Thyroid gland (tissue), 4 donors: ENCODE measurements at places on chromosomes 5 and 9.
A peak's percentile ranks its signal among the peaks of the same experiment; 100 is the strongest.

DNA sequence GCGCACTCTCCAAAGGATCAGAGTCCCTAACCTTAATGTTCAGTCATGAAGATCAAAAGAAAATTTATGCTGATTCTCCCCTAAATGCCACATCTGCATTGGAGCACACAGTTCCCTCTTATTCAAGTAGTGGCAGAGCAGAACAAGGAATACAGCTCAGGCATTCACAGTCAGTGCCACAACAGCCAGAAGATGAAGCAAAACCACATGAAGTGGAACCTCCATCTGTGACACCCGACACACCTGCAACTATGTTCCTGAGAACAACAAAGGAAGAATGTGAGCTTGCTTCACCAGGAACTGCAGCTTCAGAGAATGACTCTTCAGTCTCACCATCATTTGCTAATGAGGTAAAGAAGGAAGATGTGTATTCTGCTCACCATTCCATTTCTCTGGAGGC is 40.0 kb downstream of the CMYA5 start:
- no peak for DNase-seq

- no peak for DNase-seq
Measured at GRCh38 chr5:68086439-68086838, 129.1 kb upstream of the PIK3R1 start.

- DNase-seq = no peak
Measured at GRCh38 chr9:9920425-9921060, 692.3 kb downstream of the PTPRD start.

DNA sequence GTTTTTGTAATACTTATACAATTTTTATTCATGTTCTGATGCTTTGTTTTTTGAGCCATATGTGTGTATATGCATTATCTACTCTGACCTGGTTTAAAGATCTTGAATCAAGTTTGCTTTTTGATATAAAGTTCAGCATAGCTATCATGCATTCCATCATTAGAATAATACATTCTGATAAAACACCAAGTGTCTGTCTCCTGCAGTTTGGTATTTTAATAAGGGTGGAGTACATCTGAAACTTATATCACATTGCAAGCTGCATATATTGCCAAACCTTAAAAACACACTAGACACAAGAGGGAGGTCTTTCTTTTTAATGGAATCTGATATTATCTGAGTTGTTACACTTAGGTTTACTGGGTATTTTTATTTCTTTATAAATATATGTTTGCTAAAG is 102.8 kb upstream of the ADAMTSL1 start:
- no peak for DNase-seq

DNA sequence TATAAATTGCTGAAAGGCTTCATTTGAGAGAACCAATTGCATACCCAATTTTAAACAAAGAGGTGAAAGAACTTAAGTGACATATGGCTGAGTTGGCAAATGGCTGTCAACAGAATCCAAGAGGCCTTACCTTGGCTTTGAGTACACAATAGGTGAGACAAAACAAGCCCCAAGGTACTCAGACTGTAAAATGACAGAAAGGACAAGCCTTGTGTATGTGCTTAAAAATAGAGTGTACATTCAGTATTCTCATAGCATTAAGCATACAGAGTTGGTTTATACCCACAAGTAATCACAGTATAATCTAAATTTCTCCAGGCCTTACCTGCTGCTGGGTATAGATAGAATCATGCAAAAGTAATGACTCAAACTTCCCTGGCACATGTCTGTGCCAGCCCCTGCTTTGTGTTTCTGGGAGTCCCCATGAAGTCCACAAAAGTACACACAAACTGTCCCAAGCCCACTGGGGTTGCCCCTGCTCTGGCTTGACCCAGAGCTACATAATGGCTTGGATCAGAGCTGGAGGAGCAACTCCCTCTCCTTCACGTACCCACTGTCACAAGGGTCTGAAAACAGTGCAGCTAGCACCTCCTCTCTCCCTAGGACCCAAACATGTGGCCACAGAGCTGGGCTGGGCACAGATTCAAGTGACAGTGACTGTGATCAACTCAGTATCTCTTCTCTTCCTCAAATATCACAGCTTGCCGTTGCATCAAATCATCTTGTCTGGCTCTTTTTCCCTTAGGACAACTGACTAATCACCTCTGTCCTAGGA is 250.8 kb downstream of the ENC1 start:
- no peak for DNase-seq

GRCh38 chr5:67206929-67207328 is 10.3 kb upstream of the CD180 start:
- DNase-seq = peak; percentile 27

- DNase-seq = no peak
Measured at GRCh38 chr5:24642022-24642421, 2.8 kb downstream of the CDH10 start.

- DNase-seq = no peak
Measured at GRCh38 chr5:167992868-167993267, 298.6 kb upstream of the WWC1 start.

- no peak for DNase-seq
Measured at GRCh38 chr9:134978272-134978671, 60.6 kb upstream of the FCN1 start.

DNA sequence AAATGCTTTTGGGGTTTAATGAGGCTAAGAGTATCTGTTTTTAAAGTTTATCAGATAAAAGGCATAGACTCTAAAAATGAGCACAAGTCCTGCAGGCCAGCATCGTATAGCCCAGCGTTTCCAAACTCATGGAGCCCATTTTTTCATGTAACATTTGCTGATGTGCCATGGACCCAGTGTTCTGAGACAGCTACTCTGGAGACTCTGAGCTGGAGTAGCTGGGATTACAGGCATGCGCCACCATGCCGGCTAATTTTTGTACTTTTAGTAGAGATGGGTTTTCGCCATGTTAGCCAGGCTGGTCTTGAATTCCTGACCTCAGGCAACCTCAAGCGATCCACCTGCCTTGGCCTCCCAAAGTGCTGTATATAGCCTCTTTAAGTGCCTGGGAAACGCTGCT is 15.8 kb downstream of the GLRX start:
- DNase-seq = no peak

DNA sequence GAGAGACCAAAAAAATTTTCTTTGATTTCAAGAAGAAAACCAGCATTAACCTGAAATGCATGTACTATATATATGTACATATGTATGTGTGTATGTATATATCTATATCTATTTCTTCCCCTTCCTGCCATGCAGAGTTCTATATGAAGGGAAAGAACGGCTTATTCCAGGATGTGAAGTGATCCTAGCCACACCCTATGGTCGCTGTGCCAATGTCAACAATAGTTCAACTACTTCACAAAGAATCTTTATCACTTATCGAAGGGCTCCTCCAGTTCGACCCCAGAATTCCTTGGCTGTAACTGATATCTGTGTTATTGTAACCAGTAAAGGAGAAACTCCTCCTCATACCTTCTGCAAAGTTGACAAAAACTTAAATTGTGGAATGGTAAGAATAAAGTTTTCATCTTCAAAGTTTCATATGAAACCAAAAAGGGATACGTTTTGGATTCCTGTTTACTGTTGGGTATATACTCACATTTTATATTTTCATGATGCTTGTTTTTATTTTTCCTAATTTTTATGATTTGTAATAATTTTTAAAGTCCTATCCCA is 56.2 kb downstream of the DENND4C start:
- DNase-seq = no peak

GRCh38 chr9:16221822-16222547 is 648.5 kb downstream of the BNC2 start:
- no peak for DNase-seq

DNA sequence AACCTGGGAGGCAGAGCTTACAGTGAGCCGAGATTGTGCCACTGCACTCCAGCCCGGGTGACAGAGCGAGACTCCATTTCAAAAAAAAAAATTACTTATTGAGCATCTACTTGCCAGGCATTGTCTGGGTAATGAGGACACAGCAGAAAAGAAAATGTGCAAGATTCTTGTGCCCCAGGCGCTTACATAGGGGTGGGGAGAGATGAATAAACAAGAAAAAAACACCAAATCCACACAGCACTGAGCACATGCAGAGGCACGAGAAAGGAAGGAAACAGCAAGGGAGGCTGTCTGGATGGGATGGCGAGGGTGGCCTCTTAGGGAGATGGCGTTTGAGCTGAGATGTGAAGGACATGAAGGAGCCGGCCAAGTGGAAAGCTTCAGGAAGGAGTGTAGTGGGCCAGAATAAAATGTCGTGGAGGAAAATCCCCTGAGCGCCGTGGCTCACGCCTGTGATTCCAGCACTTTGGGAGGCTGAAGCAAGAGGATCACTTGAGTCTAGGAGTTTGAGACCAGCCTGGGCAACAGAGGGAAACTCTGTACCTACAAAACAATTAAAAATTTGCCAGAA is 13.9 kb downstream of the DYNC2I2 start:
- peak; percentile 18 for DNase-seq

- DNase-seq = no peak
Measured at GRCh38 chr9:130026583-130027340, 16.2 kb downstream of the FNBP1 start.

DNA sequence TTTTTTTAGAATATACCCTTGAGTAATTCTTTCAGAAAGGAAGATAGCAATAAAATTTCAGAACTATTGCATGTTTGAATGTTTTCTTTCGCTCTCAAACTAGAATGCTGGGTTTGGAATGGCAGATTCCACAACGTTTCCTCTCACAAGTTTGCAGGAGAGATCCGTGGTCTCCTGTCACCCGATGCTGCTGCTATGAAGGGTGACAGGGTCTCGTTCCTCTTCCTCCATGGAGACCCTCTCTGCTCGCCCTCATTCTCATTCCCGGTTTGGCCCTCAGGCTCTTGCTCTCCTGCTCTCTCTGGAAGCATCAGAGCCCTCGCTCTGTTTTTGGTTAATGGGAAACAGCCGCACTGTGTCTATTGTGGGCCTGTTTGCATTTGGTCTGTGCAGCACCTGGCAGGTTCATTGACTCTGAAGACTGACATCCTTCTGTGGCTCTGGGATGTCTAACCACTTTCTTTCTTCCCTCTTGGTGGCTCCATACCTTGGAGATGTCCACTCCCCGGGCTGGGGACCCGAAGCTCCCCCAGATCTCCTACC is 12.6 kb upstream of the FAM163B start:
- no peak for DNase-seq

DNA sequence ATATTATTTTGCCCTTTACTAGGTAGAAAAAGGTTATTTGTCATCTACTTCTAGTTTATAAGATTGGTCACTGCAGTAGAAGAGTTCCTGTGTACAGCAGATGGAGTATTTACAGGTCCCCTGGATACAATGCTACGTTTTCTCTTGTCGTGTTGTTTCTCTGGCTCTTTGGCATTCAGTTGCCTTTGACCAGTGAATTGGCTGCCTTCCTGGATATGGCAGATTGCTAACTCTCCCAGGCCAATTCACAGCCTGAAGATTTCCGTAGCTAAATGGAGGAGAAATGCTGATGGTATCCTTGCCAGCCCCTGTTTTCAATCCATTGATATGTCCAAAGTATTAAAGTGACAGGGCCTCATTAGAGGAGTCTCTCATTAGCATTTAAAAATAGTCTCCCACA is 32.5 kb upstream of the GNAQ start:
- no peak for DNase-seq

DNA sequence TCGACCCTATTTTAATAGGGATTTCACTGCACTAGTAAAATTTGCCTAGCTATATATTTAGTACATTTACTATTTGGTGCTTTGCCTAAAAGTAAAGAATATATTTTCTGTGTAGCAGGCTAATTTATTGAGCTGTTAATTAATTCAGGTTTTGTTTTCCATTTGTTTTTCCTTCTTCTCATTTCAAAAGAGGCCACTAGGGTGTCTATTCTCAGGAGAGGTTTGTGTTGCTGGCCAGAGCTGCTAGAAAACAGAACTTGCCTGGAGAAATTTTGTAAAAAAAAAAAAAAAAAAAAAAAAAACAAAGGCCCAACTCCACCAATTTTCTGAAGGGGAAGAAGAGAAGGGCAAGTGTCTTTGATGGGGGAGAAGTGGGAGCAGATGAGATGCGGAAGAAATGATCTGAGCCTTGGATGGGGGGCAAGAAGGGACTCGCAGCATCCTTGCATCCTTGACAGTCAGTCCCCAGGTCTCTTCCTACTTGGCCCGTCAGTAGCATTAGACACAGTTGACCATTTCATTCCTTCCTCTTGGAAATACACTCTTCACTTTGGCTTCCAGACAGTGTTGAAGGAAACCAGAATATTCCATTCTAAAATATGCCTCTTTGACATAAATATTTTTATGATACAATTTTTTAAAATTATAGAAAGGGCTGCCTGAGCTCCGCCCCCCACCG is 318.5 kb downstream of the TRPM3 start:
- DNase-seq = no peak

DNA sequence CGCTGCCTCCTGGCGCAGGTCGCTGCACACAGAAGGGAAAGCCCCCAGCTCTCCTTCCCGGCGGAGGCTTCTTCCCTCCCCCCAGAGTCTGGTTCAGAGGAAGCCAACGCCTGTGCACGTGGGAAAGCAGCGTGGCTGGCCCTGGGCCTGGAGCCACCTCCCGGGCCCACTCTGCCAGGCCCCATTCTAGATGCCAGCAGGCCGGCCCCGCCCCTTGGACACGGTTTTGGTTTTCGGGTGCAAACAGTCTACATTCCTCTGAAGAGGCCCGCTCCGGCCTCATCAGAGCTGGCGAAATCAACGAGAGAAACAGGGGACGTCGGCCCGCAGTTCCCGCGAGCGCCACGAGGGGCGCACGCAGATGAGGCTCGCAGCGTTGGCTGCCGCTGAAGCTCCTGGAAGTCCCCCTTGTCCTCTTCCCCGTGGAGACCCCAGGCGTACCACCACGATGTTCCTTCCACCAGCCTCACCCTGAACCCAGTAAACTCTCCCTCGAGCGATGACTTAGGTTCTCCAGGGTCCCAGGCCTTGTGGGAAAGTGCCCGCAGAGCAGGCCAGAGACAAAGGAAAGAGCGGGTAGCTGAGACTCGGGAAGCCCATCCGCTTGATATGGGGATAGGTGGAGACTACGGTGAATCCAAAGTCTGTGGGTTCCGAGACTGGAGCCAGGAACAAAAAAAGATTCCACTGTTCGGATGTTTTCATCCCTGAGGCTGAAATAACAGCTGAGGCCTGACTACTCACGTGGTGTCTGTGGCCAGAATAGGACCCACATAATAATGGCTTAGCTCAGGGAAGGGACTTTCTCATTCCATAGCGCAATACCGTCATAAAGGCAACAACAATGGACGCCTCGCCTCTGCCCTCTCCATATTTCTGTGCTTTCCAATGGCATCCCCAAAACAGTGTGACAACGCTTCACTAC is 64.2 kb downstream of the KLF4 start:
- peak; percentile 99 for DNase-seq

DNA sequence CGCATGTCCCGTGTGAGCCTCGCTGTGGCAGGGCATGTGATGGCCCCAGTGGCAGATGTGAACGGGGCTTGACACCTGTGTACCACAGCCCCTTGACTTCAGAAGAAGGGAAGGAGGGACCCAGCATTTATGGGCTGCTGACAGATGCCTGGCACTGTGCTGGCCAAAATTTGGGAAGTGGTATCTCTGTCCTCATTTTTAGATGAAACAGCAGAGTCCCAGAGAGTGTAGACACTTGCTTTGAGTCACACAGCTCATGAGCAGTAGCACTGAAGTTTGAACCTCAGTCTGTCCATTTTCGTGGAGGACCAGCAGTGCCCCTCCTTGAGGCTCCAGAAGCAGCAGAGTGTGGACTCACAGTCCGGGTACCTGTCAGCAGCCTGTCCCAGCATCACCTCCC is 16.5 kb downstream of the NEK6 start:
- DNase-seq = no peak
